ENCODE measurements at places on chromosomes 1 and 21.
A peak's percentile ranks its signal among the peaks of the same experiment; 100 is the strongest.

GRCh38 chr1:181816608-181817007, 244.9 kb downstream of the ZNF648 start:
- DNase-seq, result no peak

GRCh38 chr21:23729331-23729730, 1878.0 kb downstream of the MRPL39 start:
- DNase-seq, result no peak

DNA sequence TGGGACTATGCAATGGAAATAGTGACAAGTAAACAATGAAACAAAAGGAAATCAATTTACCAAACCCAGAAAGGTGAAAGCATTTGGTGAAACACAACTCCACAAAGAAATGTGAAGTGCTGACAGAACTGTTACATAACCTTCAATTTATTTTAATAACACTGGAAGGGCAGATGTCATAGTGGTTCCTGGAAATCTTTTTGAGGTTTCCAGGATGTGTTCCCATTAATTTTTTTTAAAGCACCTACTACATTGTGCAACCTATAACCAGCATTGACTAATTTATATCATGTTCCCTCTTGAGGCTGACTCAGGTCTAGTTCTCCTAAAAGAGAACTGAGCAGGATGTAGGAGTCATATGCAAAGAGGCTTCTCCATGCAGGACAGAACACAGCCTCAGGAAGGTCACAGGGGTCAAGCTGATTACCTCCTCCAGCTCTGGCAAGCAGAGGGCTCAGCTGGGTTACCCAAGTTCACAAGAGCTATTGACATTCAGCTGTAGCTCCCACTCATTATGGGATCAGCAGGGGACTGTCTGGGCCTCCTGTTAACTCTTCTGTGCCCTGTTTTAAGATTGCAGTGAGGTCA, 157.1 kb upstream of the NRIP1 start:
- no peak for DNase-seq

DNA sequence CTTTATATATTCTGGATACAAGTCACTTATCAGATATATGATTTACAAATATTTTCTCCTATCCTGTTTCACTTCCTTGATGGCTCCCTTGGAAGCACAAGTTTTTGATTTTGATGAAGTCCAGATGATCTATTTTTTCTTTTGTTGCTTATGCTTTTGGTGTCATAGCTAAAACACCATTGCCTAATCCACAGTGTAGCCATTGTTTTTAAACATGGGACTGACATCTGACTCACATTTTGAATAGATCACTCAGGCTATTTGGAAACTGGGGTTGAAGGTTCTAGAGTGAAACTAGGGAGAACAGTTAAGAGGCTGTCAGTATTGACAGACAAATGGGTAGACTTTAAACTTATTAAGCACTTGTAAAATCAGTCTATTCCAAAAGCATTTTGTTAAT, 16.6 kb downstream of the AK4 start:
- DNase-seq, result no peak

DNA sequence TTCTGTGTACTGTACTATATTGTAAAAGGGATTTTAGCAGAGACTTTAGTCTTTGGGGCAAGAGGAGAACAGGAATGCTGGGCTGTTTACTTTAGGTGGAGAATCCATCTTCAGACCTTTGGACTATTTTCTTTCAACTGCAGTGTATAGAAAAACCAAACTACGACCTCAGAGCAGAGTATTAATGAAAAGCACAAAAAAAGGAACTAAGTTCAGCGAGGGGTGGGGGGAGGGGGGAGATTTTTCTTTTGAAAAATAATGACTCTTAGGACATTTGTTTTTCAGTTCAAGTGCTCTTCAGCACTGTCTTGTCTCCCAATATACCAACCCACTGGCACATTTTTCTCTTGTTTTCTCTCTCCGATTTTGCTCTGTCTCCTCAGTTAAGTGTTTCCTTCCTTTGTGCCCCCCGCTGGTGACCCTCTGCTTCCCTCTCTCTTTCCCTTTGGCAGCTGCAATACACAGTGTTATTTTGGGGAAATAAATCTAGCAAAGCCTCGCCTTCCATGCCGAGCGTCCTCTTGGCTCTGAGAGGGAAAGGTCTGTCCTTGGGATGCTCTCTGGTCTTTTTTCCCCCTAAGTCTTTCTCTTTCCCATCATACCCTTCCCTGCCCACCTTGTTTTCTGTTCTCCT, 44.8 kb downstream of the ACP6 start:
- no peak for DNase-seq

GRCh38 chr1:153611356-153611755, 1.6 kb downstream of the S100A16 start:
- DNase-seq, result no peak

DNA sequence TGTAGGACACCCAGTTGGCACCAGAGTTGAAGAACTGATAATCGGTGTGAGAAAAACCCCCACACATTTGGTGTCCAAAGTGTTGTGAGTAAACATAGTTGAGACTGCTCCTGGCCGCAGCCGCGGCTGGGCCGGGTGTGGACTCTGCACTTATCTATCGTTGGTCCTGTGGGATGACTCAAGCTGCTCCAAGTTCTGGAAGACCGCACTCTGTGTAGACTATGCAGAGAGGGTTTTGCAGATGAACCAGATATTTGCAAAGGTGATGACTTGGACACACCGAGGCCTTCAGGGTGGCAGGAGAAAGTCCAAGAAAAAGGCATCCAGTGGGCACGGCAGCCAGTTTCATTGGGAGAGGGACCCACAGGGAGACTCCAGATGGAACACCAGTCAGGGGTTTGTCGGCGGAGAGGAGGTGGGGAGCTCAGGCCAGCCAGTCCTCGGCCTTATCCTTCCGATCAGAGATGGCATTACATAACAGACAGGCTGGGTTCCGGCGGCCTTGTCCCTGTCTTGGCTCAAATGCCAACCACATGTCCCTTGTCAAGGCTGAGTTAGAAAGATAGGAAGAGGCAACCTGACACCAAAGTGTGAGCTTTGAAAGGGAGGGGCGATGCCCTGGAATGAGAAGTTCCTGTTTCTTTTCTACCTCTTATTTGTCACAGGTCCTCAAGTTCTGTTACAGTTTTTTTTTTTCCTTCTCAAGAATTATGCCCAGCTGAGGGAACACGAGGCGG, 21.1 kb downstream of the C2CD2 start:
- peak; percentile 64 for DNase-seq

DNA sequence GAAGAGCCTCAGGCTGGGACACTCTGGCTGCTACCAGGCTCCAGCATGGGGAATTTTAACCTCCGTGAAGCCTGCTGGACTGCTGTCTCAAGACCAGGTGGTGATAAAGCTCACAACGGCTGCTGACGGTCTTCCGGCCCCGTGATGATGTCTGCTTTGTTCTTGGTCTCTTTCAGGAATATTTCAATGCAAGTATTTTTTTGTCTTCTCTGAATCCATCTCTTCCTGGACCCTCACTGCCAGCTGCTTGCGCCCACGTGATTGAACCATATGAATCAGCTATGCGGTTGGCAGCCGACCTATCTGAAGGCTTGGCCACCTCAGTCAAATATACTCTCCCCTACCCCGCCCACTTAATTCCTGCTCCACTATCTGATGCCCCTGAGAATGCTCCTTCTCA, 14.6 kb upstream of the SLC6A17 start:
- no peak for DNase-seq

DNA sequence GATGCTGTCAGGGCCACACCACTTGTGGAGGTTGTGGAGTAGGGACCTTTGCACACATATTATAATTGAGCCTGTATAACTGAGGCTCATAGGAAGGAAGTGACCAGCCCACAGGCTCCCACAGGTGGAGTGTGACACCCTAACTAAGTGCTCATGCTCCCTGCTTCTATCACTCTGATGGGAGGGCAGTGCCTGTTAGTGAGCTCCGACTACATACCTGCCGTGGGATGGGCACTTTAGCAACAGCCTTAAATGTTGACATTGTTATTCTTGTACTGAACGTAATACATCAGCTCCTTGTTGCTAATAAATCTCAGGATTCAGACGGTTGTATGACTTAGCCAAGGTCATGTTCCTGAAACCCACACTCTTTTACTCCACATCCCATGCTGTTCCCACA, 58.0 kb downstream of the BEND5 start:
- no peak for DNase-seq

GRCh38 chr1:226549937-226550671, 1.5 kb downstream of the STUM start:
- no peak for DNase-seq

- no peak for DNase-seq
These were observed 745 bp downstream of the RCSD1 start for GRCh38 chr1:167630568-167631385.

DNA sequence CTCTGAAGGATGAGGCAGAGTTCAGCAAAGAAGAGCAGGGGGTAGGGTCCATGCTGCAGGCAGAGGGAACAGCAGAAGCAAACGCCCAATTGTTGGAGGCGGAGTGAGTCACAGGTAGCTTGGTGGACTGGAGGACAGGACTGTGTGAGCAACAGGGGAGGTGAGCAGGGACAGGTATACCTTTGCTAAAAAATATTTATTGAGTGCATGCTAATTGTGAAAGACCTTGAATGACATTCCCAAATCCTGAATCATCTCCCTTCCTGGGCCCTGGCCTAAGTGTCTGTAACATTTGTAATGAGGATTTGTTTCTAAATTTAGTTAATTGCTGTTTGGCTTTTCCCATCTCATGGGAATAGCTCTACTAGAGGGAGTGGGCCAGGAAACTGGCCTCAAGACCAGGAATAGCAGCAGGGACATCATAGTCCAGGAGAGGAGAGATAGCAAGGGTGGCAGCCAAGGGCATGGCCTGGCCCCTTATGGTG, 123.7 kb downstream of the FOXD2 start:
- no peak for DNase-seq

DNA sequence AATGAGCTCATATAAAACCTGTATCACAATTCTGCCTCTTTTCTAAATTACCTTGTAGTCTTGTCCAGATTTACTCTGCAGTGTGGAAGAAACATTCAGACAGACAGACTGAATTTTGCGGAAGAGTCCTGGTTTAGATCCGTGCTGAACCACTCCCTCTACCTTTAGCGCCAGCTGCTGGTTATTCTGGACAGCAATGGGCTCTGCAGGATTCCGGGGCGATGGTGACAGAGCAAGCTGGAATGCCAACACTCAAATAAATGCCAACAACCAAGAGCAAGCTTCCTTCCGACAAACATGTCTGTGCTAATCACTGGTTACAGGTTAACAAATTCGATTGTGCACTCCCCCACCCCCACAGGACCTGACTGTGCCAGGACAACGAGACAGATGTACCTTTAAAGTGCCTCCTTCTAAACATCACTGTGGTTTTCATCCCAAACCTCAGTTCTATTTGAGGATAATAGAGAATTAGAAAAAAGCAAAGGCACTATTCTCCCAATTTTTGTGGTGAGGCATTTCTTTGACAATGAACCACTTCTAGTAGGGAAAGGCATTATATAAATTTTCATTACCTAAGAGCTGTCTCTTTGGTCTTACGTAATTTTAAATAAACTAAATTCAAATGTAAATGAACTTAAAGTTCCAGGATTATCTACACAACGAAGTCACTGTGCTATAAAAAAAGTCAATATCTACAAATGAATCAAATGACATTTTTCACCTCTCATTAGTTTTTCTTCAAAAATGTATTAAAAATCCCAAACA, 90.4 kb downstream of the INTS7 start:
- no peak for DNase-seq
